ENCODE measurements at places on chromosomes 5 and 9.
A peak's percentile ranks its signal among the peaks of the same experiment; 100 is the strongest.

- DNase-seq: no peak
Observed at GRCh38 chr5:88279584-88279983, 10.9 kb upstream of the TMEM161B start.

DNA sequence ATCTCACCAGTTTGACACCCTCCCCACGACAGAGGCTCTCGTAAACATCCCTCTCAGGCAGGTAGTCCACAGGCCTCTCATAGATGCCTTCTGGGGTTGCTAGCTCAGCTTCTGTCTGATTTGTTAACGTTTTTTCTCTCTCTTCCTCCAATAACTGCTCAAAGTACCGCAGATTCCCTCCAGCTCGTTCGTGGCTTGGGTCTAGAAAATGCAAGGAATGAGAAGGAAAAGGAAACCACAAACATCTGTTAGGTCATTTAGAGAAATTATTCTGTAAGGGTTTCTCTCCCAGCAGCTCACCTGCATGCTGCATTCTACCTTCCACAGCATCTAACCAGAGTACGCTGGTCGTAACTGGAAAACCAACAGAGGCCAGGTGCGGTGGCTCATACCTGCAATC is 18.5 kb downstream of the P4HA2 start:
- DNase-seq: no peak

GRCh38 chr9:26078706-26079105 is 400.5 kb upstream of the TUSC1 start:
- no peak for DNase-seq

DNA sequence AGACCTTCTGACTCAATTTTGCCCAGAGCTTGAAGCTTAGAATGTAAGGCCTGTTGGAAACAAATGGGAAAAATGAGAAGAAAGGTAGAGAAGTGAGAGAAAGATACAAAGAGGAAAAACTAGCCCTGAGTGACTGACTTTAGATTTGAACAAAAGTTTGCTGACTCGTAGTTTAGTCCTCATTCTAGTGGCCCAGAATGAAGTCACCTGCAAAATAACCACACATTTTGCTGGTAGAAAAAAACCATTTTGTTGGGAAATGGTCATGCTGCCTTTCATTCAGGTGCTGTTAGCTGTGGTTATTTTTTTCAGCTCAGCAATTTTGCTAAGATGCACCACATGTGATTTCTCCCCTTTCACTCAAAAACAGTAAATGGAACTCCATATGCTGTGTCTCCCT is 98.9 kb downstream of the MRPS27 start:
- no peak for DNase-seq

DNA sequence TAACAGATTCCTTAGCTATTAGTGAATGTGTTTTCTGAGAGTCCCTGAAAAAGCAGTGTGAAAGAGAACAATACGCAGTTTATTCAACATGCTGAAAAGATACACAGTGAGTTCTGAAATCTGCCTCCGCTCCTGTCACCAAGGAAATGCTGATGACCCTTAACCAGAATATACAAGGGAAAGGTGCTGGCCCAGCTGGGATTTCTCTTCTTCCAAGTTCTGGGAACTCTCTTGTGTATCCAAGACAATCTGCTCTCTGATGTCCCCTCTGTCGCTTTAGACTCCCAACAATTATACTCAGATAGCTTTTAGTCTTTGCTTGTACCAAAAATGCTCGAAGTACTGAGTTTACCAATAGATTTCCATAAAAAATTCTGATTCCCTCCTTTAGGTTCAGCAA is 214.9 kb downstream of the TMEM167A start:
- no peak for DNase-seq

DNA sequence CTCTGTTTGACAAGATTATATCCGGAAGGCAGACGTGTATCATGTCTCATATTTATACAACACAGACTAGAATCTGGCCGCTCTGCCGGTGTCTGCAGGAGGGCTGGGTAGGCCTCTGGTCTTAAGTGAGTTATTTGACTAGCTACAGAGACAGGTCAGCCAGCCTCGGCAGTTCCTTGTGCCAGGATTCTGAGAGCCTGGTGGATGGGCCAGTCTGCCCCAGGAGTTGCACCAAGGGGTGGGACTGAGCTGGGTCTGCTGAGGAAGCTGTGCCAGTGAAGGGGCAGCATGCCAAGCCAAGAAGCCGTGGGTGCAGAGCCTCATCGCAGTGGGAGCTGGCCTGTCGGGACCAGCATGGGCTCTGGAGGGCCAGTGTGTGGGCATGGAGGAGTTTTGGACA is 7.1 kb downstream of the SNX18 start:
- DNase-seq: no peak

DNA sequence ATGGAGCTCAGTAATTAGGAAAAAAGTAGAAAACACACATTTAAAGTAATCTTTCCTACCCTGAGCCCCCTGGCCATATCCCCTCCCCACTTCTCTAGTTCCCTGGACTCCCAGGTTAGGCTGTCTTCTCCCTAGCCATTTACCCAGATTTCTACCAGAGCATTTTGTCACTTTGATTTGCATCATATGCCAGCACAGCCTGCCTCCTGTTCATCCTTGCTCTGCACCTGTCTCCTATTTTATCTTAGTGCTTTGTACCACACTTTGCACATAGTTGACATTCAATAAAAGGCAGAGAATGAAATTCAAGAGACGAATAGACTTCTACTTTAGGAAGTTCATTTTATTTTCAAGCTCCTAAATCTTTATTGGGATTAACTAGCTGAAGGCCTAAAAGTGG is 344.5 kb downstream of the EBF1 start:
- no peak for DNase-seq

DNA sequence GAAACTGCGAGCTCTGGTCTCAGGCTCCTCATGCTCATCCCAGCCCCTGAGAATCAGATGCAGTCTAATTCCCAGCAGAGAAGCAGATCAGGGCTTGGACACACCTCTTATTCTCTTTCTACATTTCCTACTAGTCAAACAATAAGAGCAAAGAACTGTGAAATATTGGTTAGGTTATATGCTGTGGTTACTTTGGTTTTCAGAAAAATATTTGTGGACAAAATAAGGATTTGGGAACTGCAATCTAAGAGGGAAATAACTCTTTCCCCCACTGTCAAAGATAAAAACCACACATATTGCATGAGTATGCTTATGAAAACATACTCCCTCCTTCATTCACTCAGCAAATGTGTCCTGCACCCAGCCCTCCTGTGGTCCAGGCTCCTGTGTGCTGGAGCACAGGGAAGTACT is 164.5 kb upstream of the S1PR3 start:
- no peak for DNase-seq

- DNase-seq: no peak
Observed at GRCh38 chr5:40904205-40904993, 4.9 kb upstream of the C7 start.

DNA sequence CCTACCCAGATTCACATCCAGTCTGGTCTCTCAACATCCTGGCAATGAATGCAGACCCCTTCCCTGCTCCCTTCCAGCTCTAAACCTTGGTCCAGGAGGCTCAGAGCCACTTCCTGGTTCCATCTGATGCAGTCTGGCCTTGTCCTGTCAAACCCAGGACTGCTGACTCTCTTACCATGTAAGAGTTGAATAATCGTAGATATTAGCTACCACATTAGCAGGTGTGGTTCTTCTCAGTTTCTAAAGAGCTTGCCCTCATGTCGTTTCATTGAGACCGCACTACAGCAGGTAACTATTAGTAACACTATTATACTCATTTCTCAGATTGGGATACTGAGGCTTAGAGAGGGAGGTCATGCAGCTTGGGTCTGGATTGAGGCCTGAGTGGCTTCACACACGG is 133.3 kb downstream of the BOD1 start:
- no peak for DNase-seq

- peak; percentile 24 for DNase-seq
Observed at GRCh38 chr9:36765468-36766341, 193.0 kb downstream of the MELK start.

DNA sequence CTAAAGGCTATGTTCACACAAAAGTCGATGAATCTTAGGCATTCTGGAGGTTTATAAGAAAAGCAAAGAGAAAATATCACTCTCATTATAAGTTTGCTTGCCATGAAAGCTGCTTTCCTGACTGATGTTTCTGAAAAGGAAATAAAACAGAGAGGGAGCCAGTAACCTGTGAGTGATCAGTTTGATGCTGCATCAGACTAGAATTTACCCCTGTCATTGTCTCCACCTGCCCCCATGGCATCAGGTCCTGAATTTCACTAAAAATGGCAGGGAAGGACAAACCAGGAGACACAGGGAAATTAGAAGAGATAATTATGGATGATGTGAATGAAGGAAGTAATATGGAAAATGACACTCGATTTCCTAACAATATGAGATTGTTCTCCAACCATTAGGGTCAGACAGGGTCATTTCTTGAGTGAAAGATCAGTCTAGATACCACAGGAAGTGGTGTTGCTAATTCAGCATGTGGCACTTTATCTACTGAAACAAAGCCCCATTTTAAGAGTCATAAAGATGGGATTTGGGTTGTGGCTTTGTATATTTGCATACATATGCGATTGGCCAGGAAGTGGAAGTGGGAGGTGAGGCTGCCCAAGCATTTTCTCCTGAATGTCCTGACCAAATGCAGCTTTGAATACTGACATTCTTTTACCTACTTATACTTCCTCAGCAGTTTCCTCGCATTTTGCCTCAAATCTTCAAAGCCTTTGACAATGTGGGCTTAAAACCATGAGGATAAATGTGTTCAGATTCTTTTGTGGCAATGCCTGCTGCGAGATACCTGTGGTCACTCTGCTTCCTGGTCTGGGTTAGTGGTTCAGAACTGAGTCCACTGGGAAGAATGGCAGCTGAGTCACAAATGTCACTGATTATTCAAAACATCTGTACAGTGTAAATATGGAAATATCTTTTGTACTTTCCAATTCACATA is 29.7 kb downstream of the MEGF10 start:
- DNase-seq: no peak

DNA sequence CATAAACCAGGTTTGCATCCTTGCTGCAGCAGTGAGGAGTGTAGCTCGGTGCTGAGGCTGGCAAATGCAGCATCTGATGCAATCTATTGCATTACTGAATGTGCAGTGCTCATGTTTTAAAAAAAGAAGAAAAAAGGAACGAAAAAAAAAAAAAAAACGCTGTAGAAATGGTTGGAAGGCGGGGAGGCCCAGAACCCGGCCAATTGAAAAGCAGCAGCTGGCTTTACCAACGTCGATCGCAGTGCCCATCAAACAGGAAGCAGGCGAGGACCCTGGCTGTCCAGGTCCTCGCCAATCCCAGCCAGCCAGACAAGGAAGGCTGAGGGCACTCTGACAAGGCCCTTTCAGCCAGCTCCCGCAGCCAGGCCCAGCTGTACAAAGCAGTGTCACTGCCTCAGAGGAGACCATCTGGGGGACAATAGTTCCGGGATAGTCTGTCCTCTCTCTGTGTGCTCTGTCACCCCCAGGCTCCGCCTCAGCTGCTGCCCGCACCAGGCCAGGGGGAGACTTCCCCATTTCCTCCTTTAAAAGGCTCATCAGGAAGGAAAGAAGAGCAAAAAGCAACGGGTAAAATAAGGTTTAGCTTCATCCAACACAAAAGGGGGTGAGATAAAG is 21.8 kb upstream of the CPEB4 start:
- peak; percentile 95 for DNase-seq

DNA sequence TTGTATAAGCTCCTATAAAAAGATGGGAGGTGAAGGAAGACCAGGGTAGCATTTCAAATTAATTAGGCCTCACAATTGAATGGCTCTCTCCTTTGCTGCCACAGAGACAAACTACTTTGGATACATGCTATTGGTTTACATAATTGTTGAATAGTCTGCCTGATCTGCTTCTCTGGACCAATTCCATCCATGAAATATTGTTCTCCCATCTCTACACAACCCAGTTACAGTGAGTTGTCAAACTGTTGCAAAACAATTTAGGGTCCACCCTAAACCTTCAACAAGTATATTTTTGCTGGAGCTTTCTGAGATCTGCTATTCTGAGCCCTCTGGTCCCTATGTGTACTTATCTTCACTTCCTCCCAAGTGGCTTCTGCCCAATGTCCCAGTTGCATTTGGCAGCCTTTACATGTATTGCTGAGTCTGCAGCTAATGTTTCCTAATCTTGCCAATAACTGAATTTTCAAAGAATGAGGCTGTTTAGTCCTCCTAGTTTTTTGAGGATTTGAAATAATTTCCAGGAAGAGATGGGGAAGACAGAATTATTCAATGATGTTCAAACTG is 38.9 kb downstream of the AGTPBP1 start:
- DNase-seq: no peak

- no peak for DNase-seq
Observed at GRCh38 chr5:170046241-170046640, 59.5 kb upstream of the FOXI1 start.

Data from amygdala (tissue), 56 donors.